GOT3 (cell line): ENCODE measurements at places on chromosomes 6 and 20.

DNA sequence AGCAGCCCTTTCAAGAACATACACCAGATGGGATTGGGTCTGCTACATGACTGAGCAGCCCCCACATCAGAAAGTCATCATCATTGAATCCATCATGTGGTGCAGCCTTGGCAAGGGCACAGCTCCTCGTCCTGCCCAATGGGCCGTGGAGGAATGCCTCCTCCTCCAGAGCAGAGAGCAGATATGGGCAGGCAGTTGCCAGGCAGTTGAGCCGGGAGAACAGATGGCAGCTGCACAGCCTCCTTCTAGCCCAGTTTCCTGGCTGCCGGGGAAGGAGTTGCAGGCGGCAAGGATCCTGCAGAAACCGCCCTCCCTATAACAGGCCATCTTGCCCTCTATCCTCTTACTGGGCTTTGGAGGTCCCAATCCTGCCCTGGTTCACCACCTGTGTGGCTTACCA lies 11.9 kb upstream of the ZFAND3 start:
- DNase-seq, result no peak

DNA sequence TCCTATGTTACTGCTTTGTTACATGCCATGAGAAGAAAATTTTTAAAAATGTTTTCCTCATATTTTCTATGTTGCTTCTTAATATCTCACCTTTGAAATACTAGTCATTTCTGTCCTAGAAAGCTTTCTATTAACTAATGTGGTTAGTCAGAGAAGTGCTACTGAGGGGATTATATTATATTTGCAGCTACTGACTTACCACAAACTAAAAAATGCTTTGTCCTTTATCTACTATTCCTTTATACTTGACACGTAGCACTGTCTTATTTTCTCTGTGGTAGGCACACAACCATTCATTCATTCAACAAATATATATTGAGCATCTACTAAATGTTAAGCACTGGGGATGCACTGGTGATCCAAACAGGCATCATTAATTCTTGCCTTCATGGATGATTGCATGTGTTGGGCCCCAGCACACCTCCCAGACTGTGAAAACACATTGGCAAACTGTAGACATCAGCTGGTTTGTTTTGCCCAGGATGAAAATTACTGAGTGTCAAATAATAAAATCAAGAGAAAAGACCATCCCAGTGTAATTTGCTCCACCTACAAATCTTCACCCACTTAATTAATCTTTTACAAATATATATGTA lies 10.7 kb upstream of the MLIP start:
- no peak for DNase-seq

GRCh38 chr6:167700199-167700598 lies 126.5 kb upstream of the AFDN start:
- DNase-seq, result no peak

- DNase-seq, result no peak
Observed at GRCh38 chr6:105592329-105592728, 189.4 kb upstream of the PREP start.

- DNase-seq, result no peak
Observed at GRCh38 chr20:53760025-53760441, 166.4 kb upstream of the ZNF217 start.

GRCh38 chr6:45843848-45844521 lies 171.7 kb downstream of the CLIC5 start:
- no peak for DNase-seq
